ENCODE measurements at places on chromosomes 16 and 17. TPM values are rescaled to one million over a fixed set of nuclear protein-coding genes. Genes with fewer than 3 reads are reported as not detected.

Gene KCNG4
- not detected for total RNA-seq

Gene HBA1
- not detected for total RNA-seq

Gene FUS
- total RNA-seq = 26.8 TPM

Gene TMUB2
- total RNA-seq = 39.9 TPM

Gene TAOK1
- total RNA-seq = 41.1 TPM

Gene GAS7
- 3.0 TPM for total RNA-seq

Gene CRYBA1
- total RNA-seq = not detected

Gene KRT24
- total RNA-seq = not detected

Gene ACSM2A
- under 0.01 TPM for total RNA-seq

Gene TMC7
- total RNA-seq = 3.6 TPM

Gene KLHL10
- not detected for total RNA-seq

Gene DHRS7C
- not detected for total RNA-seq

Measured in lung microvascular endothelial cell (primary cell).